ENCODE measurements at places on chromosomes 3 and 15.

GRCh38 chr3:44661189-44661588, 12.7 kb downstream of the ZNF35 start:
- no peak for DNase-seq

DNA sequence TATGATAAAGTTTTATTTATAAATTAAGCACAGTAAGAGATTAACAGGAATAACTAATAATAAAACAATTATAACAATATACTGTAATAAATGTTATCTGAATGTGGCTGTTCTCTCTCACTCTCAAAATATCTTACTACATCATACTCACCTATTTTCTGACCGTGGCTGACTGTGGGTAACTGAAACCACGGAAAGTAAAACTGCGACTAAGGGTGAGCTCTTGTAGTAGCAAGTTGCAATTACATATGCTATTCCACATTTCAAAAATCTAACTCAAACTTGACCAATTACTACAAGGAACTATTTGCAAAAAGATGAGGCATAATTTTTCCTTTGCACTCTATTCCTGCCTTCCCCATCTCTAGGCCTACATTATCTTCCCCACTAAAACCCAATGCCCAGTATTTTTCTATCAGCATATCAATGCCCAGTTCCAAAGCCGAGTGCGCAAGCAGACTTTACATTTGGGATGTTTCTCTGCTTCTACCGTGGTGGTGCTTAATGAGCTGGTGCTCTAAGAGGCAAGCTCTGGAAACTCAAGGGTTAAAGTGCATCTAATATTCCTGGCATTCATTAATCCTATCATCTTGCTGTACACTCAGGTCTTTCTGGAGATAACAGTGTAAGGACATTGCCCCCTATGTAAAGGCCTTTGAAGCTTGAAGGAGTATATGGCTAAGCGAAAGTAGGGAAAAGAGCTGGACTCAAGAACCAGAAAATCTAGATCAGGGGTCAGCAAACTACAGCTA, 6.7 kb downstream of the PCYT1A start:
- no peak for DNase-seq

GRCh38 chr15:40923551-40923950, 5.6 kb upstream of the DLL4 start:
- DNase-seq: no peak

DNA sequence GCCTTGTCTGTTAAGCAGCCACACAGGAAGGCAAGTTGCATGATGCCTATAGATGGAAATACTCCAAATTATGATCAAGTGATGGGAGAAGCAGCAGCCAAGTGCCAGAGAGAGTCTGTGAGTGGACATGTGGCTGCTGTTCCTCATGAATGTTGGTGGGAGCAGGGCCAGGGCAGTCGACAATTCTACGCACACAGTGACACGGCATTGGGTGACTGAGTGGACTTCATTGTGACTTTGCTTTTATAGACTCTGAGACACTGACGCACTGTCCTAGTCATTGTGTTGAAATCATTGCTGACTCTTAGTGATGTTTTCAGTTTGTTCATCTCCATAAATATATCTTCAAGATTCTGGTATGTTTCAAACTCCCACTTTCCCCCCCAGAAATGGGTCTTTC, 246.3 kb upstream of the SEMA6D start:
- DNase-seq: no peak
